ENCODE measurements at places on chromosomes 1 and 21.
A peak's percentile ranks its signal among the peaks of the same experiment; 100 is the strongest.

DNA sequence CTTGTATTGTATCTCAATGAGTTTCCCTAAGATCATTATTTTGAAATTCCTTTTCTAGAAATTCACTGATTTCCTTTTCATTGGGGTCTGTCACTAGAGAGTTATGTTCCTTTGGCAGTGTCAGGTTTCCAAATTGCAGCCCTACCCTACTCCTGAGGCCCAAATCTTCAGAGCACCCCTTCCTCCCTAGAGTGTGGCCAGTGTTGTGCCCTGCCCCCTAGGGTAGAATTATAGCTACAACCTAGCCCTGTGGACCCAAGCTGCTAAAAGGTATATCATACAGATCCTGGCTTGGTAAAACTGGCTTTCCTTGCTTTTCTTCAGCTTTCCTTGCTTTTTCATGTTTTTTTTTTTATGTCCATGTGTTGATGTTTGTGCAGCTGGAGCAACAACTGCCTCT lies 60.7 kb downstream of the DIPK1A start:
- DNase-seq: no peak

- no peak for DNase-seq
Observed at GRCh38 chr1:55478742-55479141, 263.6 kb upstream of the USP24 start.

DNA sequence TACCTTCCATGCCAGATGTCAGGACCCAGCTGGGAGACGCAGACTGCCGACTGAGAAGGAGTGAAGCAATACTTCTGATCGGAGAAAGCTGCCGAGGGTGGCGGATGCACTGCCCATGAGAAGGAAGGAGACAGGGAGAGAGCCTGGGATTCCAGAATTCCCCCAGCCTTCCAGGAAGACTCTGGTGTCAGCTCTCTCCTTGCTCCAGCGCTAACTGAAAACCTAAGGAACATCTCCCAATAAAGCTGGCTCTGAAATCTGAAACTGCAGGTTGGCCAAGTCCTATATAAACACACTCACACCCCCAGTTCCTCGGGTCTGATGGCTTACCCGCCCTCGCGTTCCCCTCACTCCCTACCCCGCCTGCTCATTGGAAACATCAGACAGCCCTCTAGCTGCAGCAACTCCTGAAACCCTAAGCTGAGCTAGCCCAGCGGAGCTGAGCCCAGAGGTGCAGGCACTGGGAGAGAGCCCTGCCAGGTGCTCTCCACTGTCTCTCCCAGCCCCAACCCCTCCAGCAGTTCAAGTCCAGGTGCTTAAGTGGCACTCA lies 52.3 kb downstream of the PLEKHA6 start:
- peak; percentile 80 for DNase-seq

- DNase-seq: no peak
Observed at GRCh38 chr1:202682477-202682876, 27.8 kb downstream of the SYT2 start.

DNA sequence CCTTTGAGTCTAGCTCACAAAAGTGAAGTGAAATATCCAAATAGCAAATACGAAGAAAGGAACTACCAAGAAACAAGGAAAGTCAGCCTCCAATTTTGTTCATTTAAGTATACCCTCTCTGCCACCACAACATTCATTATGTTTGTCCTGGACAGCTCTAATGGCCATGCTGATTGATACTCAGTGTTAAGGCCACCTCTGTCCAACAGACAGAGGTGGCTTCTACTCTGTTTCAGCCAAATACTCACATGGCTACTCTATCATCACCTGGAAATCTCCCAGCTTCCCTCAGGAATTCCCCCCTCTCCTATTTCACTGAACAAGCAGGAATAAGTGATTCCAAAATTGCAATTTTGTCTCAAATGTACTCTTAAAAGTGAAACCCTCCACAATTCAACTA lies 10.7 kb downstream of the APP start:
- no peak for DNase-seq

DNA sequence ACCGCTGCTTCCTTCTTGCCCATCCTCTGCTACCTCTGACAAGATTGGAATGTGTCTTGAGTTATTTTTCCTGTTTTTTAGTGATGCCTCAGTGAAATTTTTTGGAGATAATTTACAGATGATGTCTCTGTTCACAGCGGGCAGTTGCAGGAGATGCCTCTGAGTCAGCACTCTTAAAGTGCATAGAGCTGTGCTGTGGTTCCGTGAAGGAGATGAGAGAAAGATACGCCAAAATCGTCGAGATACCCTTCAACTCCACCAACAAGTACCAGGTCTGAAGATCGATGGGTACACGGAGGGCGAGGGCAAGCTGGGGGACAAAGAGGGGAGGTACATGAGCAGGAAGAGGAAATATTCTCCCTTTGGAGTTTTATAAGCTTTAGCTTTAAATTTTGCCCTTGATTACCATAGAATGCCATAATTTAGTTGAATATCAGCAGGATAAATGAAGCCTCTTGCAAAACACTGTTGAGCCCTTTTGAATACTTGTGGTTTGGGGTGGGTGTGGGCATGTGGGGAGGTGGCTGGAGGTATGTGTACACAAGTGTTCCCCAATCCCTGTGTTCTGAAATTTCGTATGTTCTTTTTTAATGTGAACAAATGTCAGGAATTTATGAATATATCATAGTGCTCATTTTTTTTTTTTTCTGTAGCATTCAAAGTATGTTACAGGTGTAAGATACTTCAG lies 19.8 kb downstream of the ATP1A1 start:
- DNase-seq: no peak

DNA sequence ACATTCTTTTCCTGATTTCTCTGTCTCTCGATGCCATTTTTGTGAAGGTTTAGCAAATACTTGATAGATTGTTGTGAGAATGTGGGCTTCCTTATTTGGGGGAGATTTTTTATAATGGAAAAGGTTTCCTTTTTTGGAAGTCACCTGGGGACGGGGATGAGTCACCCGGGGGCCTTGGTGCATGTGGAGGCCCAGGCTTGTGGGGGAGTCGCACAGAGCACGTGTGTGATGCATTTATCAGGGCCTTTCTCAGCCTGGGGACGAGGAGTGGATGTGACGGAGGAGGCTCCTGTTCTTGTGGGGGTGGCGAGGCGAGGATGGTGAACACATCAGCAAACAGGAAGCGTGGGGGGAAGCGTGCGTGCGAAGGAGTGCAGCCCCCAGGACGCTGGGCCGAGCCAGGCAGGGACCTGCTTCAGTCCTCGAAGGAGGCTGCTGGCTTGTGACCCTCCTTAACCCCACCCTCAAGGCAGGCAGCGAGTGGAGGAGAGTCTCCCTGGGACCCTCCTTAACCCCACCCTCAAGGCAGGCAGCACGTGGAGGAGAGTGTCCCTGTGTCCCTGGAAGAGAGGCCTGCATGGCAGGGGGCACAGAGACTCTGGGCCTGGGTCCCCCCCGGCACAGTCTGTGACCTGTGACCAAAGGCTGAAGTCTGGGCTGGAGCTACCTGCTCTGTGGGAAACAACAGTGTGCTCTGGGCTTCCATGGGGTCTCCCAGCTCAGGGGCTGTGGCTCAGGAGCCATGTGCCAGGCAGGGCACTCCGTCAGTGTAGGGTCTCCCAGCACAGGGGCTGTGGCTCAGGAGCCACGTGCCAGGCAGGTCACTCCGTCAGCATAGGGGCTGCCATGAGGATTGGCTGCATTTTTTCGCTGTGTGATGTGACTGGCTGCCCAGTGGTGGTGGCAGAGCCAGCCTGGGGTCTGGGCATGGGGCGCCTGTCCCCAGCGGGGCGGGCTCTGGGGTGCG lies 57.2 kb downstream of the AGPAT3 start:
- no peak for DNase-seq

DNA sequence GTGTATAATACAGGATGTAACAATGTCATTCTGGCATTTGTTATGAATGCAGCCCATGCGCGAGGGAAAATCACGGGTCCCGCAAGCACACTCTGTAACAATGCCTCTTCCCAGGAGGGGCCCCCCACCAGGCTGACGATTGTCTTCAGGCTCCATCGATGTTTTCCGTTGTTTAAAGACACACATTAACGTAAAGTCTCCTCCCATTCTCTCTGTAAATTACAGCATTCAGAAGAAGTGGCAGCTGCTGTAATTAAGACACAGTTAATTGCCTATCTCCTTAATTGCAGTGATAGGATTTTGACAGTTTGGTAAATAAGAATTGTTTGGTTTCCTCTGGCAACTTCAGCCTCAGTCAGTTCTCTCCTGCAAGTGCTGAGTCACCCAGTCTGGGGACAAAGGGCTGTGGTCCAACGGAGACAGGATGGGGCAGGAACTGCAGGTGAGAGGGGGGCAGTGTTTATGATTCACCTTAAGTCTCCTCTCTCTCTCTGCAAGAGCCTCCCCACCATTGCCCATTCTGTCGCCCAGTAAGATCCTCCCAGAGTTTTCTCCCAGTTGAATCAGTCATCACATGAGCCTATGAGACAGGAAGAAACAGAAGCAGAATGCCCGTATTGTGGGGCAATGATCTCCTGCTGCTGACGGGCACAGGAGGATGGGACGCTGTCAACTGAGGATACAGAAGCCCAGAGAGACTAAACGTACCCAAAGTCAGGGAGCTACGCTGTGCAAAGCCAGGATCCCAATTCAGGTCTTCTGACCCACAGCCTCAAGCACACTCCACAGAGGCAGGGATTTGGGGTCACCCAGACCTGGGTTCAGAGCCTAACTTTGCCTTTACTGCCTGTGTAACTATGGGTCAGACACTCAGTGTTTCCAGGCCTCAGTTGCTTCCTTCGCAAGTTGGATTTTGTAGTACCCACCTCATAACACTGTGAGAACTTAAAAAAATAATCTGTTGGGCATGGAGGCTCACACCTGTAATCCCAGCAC lies 110.0 kb downstream of the ADSS2 start:
- no peak for DNase-seq

- DNase-seq: no peak
Observed at GRCh38 chr1:19612530-19612929, 31.6 kb upstream of the NBL1 start.

DNA sequence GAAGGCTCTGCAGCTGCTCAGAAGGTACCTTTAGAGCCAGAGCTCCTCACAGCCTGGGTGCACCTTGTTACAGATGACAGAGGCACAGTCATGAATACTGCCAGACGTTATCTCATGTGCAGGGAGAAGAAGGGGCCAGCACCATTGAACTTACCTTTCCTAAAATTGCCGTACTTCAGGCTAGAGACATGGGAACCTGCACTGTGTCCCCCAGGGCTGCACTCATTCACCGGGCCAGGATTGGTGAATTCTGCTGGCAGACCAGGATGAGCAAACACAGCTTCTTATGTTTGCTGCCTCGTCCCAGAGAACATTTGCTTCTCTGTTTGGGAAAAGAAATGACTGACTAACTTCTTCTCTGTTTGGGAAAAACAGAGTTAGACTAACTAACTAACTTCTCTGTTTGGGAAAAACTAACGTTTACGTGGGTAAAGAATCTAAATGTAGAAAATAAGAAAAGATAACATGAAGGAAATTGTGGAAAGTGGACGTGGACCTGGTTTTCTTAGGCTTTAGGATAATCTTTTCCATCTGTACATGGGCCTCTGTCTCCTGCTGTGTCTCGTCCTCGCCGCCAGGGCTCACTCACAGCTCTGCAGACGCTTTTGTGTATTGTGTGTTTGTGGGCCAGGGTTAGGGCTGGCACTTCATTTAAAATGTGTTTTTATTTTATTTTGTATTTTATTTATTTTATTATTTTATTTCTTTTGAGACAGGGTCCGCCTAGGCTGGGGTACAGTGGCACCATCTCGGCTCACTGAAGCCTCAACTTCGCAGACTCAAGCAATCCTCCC lies 9.9 kb downstream of the OBSCN start:
- peak; percentile 48 for DNase-seq

DNA sequence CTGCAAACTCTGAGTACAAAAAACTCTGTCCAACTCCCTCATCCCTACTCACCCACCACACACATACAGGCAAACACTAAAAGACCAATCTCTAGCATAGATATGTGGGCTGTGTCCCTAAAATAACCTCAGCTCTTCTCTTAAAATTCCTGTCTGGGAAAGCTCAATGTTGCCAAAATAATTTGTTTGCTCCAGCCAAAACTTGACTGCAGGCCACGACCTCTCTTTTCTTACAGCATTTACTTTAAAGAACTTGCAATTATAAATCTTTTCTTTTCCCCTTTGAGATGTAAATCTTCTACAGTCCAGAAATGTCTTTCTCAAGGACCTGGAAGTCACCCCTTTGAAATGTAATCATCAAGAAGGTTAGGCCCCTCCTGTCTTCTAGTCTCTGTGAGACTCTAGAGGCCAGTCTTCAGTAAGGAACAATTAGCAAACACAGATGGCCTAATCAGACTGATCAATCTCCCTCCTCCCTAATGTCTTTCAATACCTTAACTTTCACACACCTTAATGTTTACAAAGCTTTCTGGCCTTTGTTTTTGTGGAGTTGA lies 483.6 kb upstream of the RGS18 start:
- DNase-seq: peak; percentile 35

GRCh38 chr1:64487061-64487460 lies 17.1 kb downstream of the CACHD1 start:
- no peak for DNase-seq

DNA sequence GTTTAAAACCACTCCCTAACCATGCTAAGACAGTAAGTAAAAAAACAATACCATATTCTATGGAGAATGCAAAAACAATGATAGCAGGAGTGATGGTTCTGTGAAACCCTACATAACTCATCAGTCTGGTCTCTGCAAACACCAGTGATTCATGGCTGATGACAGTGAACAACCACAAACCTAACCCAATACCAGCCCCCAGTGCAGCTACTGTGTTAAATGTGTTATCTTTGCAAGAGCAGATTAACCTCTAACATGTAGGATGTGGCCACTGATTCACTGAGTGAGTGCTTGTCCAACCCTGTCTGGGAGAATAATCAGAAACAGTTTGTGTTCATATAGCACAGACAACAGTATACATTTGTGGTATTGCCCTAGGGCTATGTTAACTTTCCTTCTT lies 100.2 kb upstream of the COG2 start:
- DNase-seq: no peak

GRCh38 chr21:45456584-45457160 lies 51.7 kb downstream of the COL18A1 start:
- no peak for DNase-seq

- DNase-seq: no peak
Observed at GRCh38 chr1:85179522-85179921, 21.3 kb downstream of the SYDE2 start.

DNA sequence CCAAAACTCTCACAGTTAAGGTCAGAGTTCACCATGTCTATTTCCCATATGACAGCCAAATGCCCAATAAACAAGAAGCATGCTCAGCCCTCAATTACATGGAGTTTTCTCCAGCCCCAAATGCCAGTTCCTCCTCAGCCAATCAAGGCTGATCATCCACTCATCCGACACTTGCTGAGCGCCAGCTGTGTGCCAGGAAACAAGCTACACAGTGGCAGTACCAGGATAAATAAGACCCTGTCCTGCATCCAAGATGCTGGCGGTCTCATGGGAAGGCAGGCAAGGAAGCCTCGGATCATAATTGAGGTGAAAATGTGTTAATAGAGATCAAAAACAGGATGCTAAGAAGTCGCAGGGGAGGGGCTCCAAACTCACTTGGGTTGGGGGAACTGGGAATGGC lies 7.7 kb downstream of the ZBTB17 start:
- no peak for DNase-seq

Data from umbilical cord (tissue), 2 donors.